ENCODE measurements at places on chromosomes 4 and X.

DNA sequence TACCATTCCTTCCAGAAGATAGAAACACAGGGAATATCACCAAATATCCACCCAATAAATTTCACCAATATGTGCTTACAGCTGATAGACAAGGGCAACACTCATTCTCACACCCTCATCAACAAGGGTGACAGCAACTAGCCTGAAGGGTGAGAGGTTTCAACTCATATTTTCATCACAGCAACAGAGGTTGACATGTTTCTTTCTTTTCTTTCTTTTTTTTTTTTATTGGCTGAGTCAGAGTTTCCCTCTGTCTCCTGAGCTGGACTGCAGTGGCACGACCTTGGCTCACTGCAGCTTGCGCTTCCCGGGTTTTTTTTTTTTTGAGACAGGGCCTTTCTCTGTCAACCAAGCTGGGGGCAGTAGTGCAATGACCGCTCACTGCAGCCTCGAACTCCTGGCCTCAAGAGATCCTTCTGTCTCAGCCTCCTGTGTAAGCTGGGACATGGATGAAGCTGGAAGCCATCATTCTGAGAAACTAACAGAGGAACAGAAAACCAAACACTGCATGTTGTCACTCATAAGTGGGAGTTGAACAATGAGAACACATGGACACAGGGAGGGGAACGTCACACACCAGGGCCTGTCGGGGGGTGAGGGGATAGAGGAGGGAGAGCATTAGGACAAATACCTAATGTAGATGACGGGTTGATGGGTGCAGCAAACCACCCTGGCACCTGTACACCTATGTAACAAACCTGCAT, 27.5 kb upstream of the ASMTL start:
- DNase-seq = no peak

DNA sequence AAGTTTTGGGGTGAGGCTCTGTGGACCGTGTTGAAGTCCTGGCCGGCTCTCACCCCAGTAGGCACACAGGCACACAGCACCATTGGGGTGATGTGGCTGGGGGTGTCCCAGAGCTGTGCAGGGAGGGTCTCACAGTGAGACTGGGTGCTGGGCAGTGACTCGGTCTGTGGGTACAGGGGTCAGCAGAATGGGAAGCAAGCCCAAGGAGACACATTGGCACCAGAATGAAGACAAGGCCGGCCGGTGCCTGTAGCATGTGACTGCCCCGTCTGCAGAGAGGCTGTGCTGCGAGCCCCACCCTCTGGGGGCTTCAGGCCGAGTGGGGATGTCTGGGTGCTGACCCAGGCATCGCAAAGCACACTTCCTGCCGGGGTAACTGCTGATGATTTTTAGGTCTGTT, 5.2 kb downstream of the MAEA start:
- no peak for DNase-seq

DNA sequence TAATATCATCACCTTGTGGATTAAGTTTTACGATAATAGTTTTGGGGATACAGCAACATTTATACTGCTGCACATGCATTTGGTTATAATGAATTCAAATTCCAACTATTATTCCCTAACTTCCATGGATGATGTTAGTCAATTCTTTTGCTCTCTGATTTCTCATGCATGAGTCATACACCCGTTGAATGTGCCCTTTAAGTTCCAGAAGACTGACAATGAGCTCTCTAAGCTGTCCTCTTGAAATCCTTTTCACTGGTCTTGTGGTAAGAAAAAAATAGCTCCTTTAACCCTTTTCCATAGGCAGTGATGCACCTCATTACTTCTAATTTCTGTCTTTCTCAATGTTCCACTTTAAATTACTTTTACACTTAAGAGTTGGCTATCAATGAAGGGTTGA, 1095.2 kb upstream of the POU3F4 start:
- DNase-seq = no peak

GRCh38 chr4:142365391-142365790, 480.7 kb downstream of the INPP4B start:
- DNase-seq = no peak

DNA sequence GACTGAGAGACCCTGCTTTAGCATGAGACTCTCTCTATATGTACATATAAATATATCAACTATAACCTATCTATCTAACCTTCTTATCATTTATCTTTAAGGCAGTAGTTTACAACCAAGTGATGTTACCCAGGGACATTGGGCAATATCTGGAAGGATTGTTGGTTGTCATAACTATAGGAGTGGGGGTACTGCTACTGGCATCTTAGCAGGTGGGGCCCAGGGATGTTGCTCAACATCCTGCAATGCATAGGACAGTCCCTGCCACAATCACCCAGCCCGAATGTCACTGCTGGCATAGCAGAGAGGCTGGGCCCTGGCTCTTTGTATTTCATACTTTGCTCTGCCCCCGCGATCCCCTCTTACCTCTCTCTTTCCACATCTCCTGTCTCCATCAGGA, 397.7 kb downstream of the IL15 start:
- no peak for DNase-seq

GRCh38 chrX:103823591-103823990, 8.5 kb downstream of the RAB9B start:
- DNase-seq = no peak

- DNase-seq = no peak
Observed at GRCh38 chrX:119041175-119041574, 31.6 kb upstream of the CT47C1 start.

DNA sequence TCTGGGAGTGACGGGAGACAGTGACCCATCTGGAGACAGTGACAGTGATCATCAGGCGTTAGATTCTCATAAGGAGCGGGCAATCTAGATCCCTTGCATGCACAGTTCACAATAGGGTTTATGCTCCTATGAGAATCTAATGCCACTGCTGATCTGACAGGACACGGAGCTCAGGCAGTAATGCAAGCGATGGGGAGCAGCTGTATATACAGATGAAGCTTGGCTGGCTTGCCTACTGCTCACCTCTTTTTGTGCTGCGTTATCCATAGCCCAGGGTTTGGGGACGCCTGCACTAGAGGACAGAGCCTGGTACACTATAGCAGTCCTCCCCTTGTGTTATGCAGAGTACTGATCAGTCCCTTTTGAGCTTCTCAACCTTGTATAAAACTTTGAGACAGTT, 23.5 kb downstream of the NFKB1 start:
- DNase-seq = no peak

DNA sequence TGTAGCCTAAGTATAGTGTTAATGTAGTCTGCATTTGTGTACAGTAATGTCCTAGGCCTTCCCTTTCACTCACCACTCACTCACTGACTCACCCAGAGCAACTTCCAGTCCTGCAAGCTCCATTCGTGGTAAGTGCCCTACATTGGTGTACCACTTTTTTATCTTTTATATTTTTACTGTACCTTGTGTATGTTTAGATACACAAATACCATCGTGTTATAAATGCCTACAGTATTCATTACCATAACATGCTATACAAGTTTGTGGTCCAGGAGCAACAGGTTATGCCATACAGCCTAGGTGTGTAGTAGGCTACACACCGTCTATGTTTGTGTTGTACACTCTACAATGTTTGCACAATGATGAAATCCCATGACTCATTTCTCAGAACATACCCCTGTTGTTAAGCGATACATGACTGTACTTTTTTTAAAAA, 15.4 kb downstream of the TSPAN5 start:
- DNase-seq = no peak

DNA sequence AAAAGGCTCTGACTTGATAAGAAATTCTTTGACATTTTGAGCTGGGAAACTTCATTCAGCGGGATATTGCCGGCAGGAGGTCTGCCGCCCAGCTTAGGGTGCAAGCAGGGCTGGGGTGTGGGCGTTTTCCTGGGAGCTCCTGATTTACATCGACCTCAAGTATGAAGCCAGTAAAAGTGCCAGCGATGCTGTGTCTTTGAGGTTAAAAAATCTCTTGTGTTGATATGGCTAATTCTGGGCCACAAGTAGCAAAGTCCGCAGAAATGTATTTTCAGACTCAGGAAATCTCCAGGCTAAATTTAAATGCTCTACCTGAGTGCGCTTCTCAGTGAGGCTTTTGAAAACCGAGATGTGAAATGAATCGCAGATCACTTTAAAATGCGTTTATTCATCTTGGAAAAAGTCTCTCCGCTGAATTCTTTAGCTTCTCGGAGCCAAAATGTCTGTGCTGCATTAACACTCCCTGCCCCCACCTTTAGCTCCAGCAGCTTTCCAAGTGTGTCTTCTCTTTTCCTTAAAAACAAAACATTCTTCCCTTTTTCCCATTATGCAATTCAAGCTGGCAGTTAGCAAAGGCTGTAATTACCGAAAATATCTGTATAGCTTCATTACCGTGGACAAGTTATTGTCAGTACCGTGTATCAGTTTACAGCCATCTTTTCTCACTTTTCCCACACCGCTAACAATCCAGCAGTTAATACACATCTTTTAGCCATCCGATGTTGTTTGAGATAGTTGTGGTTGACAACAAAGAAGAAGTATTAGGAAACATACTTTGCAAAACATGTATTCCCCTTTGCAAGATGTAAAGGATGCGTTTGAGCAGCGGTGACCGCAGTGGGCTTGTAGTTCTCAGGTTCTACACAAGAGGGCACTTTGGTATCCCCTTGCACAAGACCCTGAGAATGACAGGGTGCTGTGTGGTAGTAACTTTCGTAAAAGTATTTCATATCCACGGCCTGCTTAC, 136.0 kb upstream of the STX18 start:
- DNase-seq = no peak

DNA sequence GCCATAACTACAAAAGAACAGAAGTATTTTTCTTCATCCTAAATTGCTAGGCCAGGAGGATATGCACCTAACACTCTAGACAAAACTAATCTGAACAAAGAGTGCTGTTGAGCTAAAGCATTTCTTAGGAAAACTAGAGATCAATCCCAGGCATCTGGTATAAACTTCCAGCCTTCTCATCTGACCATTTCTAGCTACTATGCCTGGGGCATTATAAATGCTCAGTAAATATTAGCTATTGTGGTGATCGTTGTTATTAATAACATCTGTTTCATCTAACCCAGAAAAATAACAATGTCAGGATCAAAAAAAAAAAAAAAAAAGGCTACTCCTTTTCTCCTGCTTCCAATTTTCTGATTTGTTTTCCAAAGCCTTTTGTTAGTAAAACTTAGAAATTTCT, 7.7 kb upstream of the SLC10A6 start:
- no peak for DNase-seq

DNA sequence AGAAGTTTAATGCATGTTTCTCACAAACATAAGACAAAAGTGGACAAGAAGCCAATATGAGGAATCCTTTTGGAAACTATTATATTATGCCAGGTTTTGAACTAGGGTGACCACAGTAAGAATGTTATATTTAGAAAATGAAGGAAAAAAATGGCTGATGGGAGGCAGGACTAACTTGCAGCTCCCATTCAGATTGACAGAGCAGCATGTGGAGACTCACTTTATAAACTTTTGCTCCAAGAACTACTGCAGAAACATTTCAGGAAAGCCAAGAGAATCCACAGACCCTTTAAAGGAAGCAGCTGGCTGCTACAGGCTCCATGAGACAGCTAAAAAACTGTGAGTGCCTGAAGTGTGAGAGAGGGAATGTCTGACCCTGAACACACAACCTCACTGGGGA, 738.6 kb upstream of the GRIA3 start:
- no peak for DNase-seq

DNA sequence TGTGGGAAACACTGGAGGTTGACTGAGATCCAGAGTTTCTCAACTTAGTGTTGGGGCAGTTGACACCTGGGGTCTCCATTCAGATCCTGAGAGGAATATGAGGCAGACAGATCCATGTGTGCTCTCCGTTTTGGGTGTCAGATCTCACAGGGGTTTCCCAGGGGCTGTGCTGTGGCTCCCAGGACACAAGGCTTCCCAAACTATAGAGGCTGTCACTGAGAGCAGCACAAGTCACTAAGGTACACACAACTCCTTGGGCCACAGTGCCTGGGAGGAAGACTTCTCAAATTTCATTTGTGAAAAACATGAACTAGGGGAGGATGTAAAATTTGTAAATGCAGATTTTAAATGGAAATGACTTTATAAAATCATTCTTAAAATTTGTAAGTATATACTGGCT, 363.6 kb downstream of the FBXO8 start:
- DNase-seq = no peak
